ENCODE measurements at places on chromosomes 16 and 17. TPM values are rescaled to one million over a fixed set of nuclear protein-coding genes. Genes with fewer than 3 reads are reported as not detected.

- DNase-seq = no peak
Measured at GRCh38 chr17:77341069-77341541, 200.3 kb downstream of the SEC14L1 start.

DNA sequence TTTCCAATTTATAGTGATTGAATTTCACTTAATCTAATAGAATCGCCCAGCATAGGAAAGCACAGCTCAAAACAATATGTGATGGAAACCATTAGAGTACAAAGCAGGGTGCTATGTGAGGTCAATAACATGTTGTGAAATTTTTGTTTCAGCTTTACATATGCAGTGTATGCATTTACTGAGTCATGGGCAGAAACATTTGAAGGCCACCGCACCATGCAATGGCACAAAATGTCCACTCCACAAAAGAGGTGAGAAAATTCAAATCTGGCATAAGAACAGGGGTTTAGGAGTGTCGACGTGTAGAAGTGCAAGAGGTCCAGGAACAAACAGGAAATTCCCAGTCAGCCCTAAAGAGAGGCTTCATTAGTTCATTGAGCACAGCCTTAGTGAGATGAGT is 131.2 kb downstream of the ANKFN1 start:
- DNase-seq = no peak

- no peak for DNase-seq
Measured at GRCh38 chr16:23509782-23510163, 521 bp downstream of the GGA2 start.

GRCh38 chr17:8555062-8555461 is 75.5 kb downstream of the MYH10 start:
- no peak for DNase-seq

- DNase-seq = no peak
Measured at GRCh38 chr17:67656494-67657203, 61.1 kb upstream of the NOL11 start.

- DNase-seq = no peak
Measured at GRCh38 chr16:15751940-15752339, 101.9 kb downstream of the NDE1 start.

- no peak for DNase-seq
Measured at GRCh38 chr17:28745786-28746411, 2.1 kb downstream of the TRAF4 start.

GRCh38 chr16:80804056-80804525 is 307 bp downstream of the CDYL2 start:
- peak; percentile 83 for DNase-seq

GRCh38 chr16:82105107-82105506 is 64.9 kb downstream of the MPHOSPH6 start:
- no peak for DNase-seq

DNA sequence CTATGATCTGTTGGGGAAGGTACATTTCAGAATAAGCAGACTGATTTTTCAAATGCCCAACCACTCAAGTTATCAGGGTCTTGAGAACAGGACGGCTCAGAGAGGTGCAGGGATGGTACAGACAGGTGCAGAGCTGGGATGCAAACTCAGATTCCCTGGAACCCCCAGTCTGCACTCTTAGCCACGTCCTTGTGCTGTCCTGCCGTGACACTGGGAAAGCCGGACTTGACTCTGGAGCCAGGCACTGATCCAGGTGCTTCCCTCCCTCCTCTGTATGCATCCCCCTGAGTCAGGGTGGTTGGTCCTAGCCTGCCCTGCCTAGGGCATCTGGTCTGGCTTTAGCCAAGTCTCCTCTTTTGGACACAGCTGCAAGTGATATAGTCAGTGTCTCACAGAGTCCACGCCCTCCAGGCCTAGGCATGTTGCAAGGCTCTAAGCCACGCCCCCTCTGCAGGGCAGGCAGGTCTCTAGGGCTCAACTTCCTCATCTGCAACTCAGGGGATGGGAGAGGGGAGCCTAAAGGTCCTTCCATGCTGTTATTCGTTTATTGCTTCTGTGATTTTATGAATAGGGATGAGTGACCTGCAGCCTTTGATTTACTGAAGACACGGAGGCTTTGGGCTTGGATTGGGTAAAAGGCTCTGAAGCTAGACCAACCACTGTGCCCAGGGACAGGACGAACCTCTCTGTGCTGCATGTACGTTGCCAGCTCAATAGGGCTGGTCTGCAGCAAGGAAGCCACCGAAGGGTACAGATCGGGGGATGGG is 97.3 kb downstream of the SDK2 start:
- no peak for DNase-seq

- peak; percentile 24 for DNase-seq
Measured at GRCh38 chr17:42709561-42709960, 27.2 kb downstream of the CNTNAP1 start.

DNA sequence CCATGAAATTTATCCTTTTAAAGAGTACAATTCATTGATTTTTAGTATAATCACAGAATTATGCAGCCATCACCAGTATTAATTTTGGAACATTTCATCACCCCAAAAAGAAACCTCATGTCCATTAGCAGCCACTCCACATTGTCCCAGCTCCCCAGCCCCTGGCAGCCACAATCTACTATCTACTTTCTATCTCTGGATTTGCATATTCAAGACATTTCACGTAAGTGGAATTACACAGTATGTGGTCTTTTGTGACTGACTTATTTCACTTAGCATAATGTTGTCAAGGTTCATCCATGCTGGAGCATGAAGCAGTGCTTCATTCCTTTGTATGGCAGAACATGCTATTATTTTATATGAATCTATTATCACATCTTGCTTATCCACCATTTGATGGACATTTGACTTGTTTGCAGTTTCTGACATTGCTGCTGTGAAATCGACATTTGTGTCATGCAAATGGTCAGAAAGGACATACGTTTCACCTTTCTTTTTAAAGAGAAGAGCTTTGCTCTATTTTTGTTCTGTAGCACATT is 10.7 kb downstream of the METTL9 start:
- no peak for DNase-seq

DNA sequence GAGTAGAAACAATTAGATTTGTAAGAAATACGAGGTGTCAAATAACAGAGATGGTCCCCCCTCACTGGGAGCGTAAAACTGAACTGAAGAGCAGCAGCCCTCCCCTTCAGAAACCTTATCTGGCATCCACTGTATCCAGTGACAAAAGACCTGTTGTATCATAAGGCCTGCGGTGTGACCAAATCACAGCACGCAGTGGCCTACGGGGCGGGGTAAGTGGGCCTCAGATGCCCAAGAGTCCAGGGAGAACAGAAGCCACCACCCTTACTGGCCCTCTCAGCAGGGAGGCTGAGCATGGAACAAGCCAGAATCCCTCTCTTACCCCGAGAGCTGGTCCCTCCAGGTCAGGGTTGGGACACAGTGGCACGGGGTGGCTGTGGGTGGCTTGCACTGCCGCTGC is 5.5 kb downstream of the JMJD6 start:
- peak; percentile 20 for DNase-seq

DNA sequence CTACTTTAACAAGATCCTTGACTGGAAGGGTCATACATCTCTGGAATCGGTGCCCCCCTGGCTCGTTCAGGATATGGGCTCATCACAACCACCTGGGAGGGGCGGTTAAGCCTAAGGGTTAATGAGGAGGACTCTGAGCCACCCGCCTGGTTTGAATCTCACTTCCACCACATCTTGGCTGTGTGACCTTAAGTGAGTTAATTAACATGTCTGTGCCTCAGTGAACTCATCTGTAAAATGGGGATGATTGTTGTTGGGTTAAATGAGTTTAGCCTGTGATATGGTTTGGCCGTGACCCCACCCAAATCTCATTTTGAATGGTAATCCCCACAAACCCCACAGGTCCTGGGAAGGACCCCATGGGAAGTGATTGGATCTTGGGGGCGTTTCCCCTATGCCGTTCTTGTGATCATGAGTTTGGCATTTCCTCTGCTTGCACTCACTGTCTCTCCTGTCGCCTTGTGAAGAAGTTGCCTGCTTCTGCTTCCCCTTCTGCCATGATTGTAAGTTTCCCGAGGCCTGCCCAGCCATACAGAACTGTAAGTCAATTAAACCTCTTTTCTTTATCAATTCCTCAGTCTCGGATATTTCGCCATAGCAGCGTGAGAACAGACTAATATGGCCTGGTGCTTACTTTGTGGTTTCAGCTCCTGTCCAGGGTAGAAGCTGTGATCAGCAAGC is 214.0 kb upstream of the CIBAR2 start:
- no peak for DNase-seq

DNA sequence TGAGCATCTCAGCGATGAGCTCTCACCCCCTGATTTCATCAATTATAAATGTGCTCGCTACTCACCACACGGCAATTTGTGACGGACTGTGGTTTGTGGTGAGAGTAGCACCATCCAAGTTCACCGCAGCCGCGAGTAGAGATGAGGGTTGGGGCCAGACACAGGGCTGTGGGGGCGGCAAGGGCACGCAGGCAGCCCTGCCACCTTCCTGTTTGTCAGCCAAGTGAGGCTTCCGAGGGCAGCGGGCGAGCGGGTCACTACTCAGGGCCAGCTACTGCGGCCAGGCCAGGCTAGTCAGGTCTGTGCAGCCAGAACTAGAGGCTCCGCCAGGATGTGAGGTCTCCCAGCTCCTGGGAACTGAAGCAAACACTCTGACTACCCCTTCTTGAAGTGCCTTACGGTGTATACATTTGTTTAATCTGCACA is 39.6 kb upstream of the MEOX1 start:
- DNase-seq = no peak

- DNase-seq = no peak
Measured at GRCh38 chr17:48307814-48308411, 122.1 kb downstream of the SKAP1 start.

DNA sequence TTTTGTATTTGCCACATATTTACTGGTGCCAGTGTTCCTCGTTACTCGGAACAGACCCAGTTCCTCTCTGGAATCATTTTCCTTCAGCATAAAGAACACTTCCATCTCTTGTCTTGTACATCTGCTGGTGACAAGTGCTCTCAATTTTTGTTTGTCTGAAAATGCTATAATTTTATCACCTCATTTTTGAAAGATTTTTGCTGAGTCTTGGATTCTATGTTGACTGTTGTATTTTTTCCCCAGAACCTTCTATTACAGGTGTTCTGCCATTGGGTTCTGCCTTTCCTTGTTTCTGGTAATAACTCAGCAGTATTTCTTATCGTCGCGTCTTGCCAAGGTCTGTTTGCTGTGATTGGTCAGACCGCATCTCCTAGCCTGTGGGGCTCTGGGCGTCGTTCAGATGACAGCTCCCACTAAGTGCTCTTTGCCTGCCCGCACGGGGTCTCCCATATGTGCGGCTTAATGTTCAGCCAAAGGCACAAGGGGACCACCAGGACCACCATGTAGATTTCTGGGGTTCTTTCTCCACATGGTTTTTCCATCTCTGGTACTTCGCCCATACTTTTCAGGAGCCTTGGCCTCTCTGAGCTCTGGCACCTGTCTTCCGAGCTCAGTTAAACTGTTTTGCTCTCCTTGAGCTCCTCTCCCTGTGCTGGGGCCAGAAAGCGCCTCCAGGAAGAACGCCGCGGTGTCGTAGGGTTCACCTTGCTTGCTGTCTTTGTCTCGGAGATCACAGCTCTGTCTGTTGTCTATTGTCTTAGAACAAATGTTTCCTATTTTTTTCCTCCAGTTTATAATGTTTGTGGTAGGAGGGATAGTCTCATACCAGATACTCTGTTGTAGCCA is 80.0 kb downstream of the METRNL start:
- DNase-seq = no peak

- no peak for DNase-seq
Measured at GRCh38 chr17:14437176-14437575, 136.3 kb downstream of the HS3ST3B1 start.

GRCh38 chr16:9090101-9090959 is 1.1 kb upstream of the HAPSTR1 start:
- peak; percentile 91 for DNase-seq

- DNase-seq = peak; percentile 59
Measured at GRCh38 chr17:16920628-16921020, 51.3 kb downstream of the TNFRSF13B start.

DNA sequence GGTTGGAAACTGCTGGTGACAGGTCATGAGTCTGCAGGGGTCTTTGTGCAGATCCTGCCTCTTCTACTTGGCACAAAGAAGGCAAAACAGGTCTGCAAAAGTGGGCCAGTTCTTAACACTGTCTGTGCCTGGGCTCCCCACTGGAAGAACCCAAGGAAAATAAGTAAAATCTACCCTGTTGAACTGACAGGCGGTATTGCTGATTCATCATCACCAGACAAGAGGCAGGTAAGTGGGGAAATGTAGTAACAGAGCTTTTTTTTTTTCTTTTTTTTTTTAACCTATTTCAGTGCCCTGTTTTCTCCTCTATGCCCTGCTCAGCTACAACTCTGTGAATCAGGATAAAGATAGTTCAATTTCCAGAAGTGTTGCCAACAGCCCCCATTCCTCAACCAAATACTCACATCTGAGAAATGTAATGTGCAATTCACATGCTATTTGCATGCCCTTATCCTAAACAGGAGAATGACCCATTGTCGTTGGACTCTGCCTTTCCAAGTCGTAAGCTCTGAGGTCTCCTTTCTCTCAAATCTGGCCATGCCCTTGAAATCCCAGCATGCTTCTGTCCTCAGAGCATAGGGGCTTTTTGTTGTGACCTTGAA is 237.0 kb downstream of the SOX9 start:
- DNase-seq = no peak

GRCh38 chr16:78984324-78984723 is 616.2 kb downstream of the MAF start:
- DNase-seq = no peak

DNA sequence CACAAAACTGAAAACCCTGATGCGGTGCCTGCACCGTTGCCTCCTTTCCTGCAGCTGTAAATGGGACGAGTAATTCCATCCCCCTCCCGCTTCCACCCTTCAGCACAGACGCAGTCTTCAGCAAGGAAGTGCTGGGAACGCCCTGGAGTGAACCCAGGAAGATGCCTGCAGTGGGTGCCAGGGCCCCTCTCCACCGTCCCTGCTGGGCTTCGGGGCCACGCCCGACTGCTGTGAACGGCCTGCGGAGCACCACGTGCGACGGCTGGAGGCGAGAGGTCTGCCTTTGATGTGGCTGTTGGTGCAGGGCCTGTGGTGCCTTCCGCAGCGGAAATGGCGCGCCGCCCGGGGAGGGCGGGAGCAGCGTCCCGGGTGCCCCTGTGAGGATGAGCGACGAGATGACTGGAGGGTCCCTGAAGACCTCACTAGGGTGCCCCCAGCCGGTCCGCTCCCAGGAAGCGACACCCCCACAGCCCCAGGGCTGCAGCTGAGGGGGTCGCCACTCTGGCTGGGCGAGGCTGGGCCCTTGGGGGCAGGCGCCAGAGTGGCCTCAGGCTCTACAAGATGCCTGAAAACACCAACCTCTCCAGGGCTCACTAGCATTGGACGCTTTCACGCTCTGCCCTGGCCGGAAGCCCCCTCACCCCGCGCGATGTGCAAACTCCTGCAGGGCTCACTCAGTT is 749 bp upstream of the MC1R start:
- DNase-seq = no peak

Gene MGRN1
- total RNA-seq = 74.1 TPM

Gene ATXN1L
- 44.4 TPM for total RNA-seq

Gene NPIPB13
- total RNA-seq = 25.7 TPM

Gene CCL22
- not detected for total RNA-seq

All from mesenteric fat pad (tissue), 1 donor.